SJSA1 (cell line): ENCODE measurements at places on chromosomes 4 and X. TPM values are rescaled to one million over a fixed set of nuclear protein-coding genes. Genes with fewer than 3 reads are reported as not detected.

Gene ADGRG4
- not detected in 2 replicates for total RNA-seq

Gene TRIM60
- total RNA-seq: not detected in 2 replicates

Gene MAGEE1
- total RNA-seq: 0.16 and 1.1 TPM in 2 replicates

Gene ANXA10
- total RNA-seq: 1.7 and 3.6 TPM in 2 replicates

Gene CDKL5
- total RNA-seq: 3.8 and 5.1 TPM in 2 replicates

Gene ARHGAP36
- not detected in 2 replicates for total RNA-seq

Gene SH2D1A
- not detected in 2 replicates for total RNA-seq

Gene DGAT2L6
- total RNA-seq: not detected in 2 replicates

Gene THOC2
- 63.0 TPM in 2 replicates for total RNA-seq

Gene SLC4A4
- total RNA-seq: 0.05 and 0.09 TPM in 2 replicates

Gene TAF7L
- total RNA-seq: 0.08 TPM in 1 of 2 replicates, not detected in the other

Gene CCDC149
- 3.2 and 4.3 TPM in 2 replicates for total RNA-seq

Gene HERC3
- total RNA-seq: 6.1 and 10.2 TPM in 2 replicates

- no peak for DNase-seq
Measured at GRCh38 chrX:55033429-55033828, 2.7 kb upstream of the ALAS2 start.

GRCh38 chr4:42398171-42398870 is 1.0 kb downstream of the SHISA3 start:
- no peak for DNase-seq

GRCh38 chrX:310621-311155 is 7.9 kb downstream of the GTPBP6 start:
- peak; percentile 30 for DNase-seq

GRCh38 chr4:89468602-89469001 is 161.0 kb upstream of the GPRIN3 start:
- no peak for DNase-seq

- DNase-seq: no peak
Measured at GRCh38 chr4:91118597-91118996, 991.4 kb downstream of the CCSER1 start.

- no peak for DNase-seq
Measured at GRCh38 chrX:24190500-24191156, 41.1 kb downstream of the ZFX start.

DNA sequence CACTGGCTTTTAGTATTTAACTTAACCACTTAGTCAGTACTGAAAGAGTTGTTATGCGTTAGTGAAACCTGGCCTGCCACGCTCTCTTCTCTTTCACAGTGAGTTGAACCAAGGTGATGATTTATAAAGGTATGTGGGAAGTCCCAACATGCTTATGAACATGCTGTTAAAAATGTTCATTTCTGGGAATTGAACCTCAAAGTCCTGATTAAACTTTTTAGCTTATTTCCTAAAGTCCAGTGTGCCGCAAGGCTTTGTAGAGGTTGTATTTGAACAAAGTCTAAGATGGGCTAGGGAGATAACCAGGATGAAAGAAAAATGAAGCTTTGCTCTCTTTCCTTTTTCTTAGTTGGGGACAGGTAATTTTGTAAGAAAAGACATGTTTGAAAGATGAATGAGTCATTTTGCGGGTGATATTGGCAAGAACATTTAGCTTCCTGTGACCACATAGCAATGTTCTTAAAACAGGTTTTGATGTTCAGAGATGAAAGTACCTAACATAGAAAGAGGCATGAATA is 270.3 kb downstream of the DTHD1 start:
- no peak for DNase-seq

GRCh38 chr4:153532636-153533035 is 66.5 kb downstream of the TMEM131L start:
- DNase-seq: no peak

DNA sequence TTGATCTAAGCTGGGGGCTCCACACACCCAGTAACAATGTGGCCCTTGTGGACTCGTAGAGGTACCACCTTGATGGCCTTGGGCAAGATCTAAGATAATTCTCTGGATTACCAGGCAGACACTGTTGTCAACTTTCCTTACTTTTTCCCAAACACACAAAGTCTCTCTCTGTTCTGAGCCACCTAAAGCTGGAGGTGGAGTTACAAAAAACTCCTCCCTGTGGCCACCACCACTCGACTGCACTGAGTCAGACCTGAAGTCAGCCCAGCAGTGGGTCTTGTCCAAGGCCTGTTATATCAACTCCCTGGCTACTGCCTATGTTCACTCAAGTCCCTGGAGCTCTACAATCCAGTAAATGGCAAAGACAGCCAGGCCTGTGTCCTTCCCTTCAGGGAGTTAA is 70.1 kb upstream of the TECRL start:
- DNase-seq: no peak

- no peak for DNase-seq
Measured at GRCh38 chr4:88821522-88821921, 123.9 kb upstream of the NAP1L5 start.

DNA sequence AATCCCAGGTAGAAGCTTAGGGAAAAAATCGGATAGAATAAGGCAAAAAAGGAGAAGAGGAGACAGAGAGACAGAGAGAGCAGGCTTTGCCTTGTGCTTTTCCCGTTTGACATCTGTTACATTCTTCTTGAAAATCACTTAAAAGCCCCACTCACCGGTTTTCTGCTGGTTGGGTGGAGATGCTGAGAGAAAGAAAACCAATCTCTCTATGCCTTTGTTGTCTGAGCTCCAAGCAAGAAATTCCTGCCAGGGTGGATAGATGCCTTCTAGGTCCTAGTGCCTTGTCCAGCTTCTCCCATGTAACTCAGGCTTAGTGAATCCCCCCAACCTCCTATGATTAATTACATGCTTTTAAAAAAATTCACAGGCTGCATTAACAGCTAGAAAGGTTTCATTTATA is at the start of gene DCX:
DCX (minus strand) TSS at position 210 of the 400 bp plus-strand sequence. CDS start 1,794 bp downstream, outside the sequence.
- no peak for DNase-seq

- DNase-seq: no peak
Measured at GRCh38 chrX:13620207-13620606, 32.7 kb upstream of the TCEANC start.

DNA sequence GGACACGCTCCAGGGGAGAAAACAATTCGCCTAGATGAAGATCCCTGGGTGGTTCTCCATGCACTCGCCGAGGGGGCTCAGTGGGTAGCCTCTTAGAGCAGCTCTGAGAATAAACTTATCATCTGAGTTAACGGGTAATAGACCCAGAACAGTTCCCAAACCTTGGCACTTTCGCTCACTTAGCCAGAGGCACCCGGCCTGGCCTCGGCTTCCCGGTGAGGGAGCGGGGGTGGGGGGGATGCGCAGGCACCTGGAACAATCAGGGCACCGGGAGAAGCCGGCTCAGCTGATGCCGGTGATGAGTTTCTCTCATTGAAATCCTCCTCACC is 405 bp upstream of the ZAR1 start:
- no peak for DNase-seq

- DNase-seq: no peak
Measured at GRCh38 chr4:185335579-185335978, 60.1 kb downstream of the LRP2BP start.

GRCh38 chr4:55386073-55386472 is 9.7 kb upstream of the TMEM165 start:
- peak; percentile 27 for DNase-seq

GRCh38 chr4:106312377-106312776 is 3.6 kb downstream of the TBCK start:
- DNase-seq: no peak

DNA sequence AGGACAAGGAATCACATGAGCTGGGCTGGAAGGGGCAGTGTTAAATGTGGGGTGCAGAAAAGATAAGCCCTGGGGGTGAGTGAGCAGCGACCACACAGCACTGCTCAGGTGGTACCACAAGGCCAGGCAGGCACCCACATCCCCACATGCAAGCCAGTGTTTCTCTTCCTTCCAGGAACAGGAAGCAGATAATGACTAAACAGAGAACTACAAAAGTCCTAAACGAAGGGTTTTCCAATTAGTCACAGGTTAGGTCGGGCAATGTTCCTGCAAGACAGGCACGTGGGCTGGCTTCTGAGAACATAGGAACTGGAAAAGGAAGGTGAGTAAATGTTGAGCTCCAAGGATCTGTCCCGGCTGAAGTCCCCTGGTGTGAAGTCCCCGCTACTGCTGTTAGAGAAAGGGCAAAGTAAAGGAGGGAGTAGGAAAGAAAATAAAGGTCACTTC is 19.5 kb downstream of the RELL1 start:
- peak; percentile 57 for DNase-seq

GRCh38 chrX:134004084-134004483 is 18.7 kb upstream of the GPC3 start:
- no peak for DNase-seq

DNA sequence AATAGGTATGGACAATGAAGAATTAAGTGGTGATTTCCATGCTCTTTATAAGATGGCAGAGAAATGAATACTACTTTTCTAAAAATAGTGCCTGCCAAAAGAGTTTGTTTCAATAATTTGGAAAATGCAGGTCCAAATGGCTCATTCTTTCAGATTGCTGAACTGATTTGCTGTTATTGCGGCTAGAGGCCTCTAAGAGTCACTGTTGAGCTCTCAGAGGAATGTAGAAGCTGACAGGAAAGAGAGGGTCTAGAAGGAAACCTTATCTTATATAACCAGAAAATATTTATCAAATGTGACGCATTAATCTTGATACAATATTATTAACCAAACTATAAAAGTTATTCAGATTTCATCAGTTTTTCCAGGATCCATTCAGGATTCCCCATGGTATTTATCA is 65.7 kb upstream of the PAGE1 start:
- no peak for DNase-seq

GRCh38 chr4:174080361-174080760 is 203.1 kb downstream of the FBXO8 start:
- DNase-seq: no peak

- DNase-seq: no peak
Measured at GRCh38 chrX:10176121-10177003, 19.6 kb downstream of the CLCN4 start.

GRCh38 chrX:109372716-109373115 is 109.2 kb downstream of the GUCY2F start:
- no peak for DNase-seq

GRCh38 chr4:1010395-1011021 is 918 bp upstream of the FGFRL1 start:
- DNase-seq: no peak

DNA sequence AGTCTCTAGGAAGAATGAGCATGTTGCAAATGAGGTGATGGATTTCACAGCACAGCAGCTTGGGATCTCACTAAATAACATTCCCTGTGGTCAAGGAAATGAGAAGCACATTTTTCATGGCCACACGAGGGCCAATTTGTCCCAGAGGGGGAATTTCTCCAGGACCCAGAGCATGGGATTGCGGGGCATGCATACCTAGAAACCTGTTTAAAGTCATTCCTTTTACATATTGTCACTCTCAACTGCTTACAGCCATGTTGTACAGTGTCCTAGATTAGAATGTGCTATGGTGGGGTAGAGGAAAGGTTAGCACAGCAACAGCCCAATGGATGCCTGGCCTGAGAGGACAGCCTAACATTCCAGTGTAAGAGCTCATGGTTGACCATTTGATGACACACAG is 37.4 kb upstream of the NLGN4X start:
- no peak for DNase-seq

DNA sequence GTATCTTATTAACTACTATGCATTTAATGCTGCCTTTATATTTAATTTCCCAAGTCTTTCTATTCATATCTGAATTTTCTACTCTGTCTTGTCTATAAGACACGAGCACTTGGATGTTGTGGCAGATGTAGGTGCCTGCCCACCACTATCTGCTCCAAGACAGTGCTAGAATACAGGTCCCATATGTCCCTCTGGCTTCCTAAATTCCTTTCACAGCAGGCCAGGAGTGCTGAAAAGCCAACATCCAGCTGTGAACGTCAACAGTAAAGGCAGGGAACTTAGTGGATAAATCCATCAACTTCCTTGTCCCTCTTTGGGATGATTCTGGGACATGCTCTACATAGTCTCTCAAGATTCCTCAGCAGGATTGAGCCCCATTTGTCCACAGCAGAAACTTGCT is 245.1 kb upstream of the ETNPPL start:
- DNase-seq: no peak

GRCh38 chr4:166366012-166366411 is 493.0 kb downstream of the TLL1 start:
- no peak for DNase-seq

- DNase-seq: no peak
Measured at GRCh38 chrX:133294126-133294525, 76.0 kb upstream of the TFDP3 start.

DNA sequence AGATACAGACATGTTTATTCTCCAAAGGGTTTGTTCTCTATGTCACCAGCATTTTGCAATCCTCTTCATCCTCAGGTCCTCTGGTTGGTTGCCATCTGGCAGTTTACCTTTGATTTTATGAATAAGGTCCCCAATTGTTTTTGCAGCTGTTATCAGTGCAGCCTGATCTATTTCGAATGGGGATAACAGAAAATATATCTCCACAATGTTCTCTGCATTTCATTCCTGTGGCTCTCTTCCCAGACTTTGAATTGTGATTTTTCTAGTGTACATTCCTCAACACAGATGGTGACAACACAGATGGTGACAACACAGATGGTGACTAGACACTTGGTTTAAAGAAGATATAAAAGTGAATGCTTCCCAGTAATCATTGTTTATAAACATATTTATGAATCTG is 74.1 kb downstream of the FBXO8 start:
- DNase-seq: no peak

- DNase-seq: no peak
Measured at GRCh38 chrX:16333453-16333852, 166.2 kb downstream of the MAGEB17 start.

DNA sequence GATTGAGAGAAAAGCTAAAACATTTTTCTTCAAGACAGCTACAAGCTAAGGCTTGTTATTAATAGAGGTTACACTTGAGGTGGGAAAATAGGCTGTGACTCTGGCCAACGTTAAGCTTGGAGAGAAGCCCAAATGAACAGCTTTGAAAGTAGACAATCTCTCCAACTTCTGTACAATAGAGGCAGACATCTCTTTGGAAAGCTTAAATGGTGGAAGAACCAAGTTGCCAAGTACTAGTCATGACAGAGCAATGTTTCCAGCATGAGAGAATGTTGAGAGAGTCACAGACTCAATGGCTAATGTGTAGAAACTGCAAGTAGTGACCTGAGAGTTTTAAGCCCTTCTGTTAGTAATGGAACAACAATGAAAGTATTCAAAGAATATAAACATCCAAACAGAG is 298.1 kb downstream of the INPP4B start:
- DNase-seq: no peak

- no peak for DNase-seq
Measured at GRCh38 chr4:124139044-124139443, 573.5 kb downstream of the ANKRD50 start.

GRCh38 chrX:44903107-44903506 is 30.1 kb downstream of the KDM6A start:
- DNase-seq: peak; percentile 61

GRCh38 chr4:85901500-85901899 is 426.6 kb downstream of the ARHGAP24 start:
- DNase-seq: no peak

DNA sequence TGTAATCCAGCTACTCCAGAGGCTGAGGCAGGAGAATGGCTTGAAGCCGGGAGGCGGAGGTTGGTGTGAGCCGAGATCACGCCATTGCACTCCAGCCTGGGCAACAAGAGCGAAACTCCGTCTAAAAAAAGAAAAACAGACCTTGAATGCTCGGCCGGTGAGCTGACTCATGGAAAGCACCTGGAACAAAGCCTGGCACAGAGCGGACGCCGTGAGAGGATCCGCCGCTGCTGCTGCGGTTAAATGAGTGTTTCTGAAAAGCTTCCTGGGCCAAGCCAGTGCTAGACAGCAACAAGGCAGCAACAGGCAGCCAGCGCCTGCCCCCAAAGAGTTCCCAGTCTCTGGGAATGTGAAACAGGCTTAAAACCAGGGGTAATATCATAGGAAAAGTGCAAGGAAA is 186.4 kb downstream of the AFAP1 start:
- DNase-seq: no peak

- DNase-seq: no peak
Measured at GRCh38 chr4:23036503-23036902, 343.8 kb downstream of the GBA3 start.

- no peak for DNase-seq
Measured at GRCh38 chr4:111807576-111807975, 337.7 kb upstream of the FAM241A start.
